ENCODE measurements at places on chromosomes 5 and 9. TPM values are rescaled to one million over a fixed set of nuclear protein-coding genes. Genes with fewer than 3 reads are reported as not detected.

BHMT2 gene
- 41.1 TPM for polyA plus RNA-seq

- DNase-seq, result no peak
Observed at GRCh38 chr5:14686517-14686916, 22.0 kb downstream of the OTULIN start.

GRCh38 chr5:55603922-55604321 lies 69.2 kb upstream of the PLPP1 start:
- DNase-seq, result no peak

GRCh38 chr9:104074876-104075275 lies 19.2 kb upstream of the SMC2 start:
- DNase-seq, result no peak

DNA sequence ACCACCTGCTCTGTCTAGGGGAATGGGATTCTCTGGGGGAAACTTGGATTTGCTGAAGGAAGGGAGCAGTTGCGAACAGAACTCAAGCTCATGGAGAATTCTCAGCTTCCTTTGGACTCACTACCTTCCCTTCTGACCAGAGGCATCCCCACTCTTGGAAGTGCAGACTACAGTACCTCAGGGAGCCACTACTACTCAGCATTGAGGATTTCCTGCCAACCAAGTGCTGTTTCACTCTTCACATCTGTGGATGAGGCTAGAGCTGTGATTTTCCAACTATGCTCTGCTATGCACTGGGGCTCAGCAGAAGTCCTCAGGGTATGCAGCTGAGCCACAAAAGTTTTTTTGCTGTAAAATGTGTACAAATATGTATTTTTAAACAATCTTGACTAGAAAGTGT lies 43.9 kb downstream of the MACROH2A1 start:
- no peak for DNase-seq

ENTREP1 gene
- polyA plus RNA-seq, result 4.1 TPM

DNA sequence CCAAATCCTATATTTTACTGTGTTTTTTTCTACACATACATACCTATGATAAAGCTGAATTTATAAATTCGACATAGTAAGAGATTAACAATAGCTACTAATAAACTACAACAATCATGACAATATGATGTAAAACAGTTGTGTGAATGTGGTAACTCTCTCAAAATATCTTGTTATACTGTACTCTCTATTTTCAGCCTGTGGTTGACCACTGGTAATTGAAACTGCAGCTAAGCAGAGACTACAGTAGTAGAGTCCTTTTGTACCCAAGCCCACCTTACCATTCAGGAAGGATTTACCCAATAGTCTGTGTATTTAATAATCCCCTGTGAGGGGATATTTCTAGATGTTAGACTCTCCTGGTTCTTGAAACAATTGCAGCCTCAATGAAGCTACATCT lies 86.7 kb downstream of the FAM114A2 start:
- no peak for DNase-seq

All from left renal pelvis (tissue), 4 donors.